B cell (primary cell): ENCODE measurements at places on chromosomes 5 and 9. TPM values are rescaled to one million over a fixed set of nuclear protein-coding genes. Genes with fewer than 3 reads are reported as not detected.

GRCh38 chr9:35490155-35490909 is 421 bp downstream of the RUSC2 start:
- peak overlapping the region; percentile 67 for H3K4me3 ChIP-seq
- H3K27me3 ChIP-seq: no peaks in the 10 kb centered on the region
- DNase-seq: no peak
- no peak overlapping the region for H3K27ac ChIP-seq

DNA sequence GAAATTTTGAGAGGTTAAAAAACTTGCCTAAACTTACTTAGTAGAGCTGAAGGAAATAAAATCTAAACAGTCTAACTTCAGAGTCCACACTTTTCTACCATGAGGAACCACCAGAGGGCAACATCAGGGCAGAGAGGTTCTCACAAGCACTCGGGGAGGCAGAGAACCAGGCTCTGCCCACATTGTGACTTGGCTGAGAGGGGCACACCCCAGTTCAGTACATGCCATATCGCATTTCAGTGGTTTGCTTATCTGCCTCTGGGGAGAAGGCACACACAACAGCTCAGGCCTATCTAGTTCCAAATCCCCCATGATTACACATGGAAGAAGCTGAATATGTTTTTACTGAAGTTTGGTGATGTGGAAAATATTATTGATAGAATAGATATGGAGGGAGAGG is 49.2 kb downstream of the EQTN start:
- H3K4me1 ChIP-seq: no peaks in the 10 kb centered on the region
- DNase-seq: peak; percentile 27
- H3K4me3 ChIP-seq: no peak overlapping the region
- no peak overlapping the region for H3K27ac ChIP-seq
- peaks cover 4% of the 10 kb centered on the region for H3K27me3 ChIP-seq

DNA sequence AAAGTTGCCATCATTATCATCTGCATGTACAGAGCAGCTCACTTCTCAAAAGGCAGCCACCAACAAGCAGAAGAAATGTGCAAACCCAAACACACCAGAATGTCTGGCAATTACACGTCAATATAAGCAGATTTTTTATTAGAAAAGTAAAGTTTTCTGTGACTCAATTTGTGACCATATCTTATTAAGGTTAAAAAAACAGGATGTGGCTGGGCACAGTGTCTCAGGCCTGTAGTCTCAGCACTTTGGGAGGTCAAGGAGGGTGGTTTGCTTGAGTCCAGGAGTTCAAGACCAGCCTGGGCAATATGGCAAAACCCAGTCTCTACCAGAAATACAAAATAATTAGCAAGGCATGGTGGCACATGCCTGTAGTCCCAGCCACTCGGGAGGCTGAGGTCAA is 176.7 kb downstream of the FANCC start:
- H3K4me3 ChIP-seq: no peak overlapping the region
- no peaks in the 10 kb centered on the region for H3K4me1 ChIP-seq
- DNase-seq: no peak
- H3K27ac ChIP-seq: no peak overlapping the region

GRCh38 chr9:95920017-95920416 is 44.5 kb downstream of the ERCC6L2 start:
- H3K27ac ChIP-seq: no peak overlapping the region
- H3K36me3 ChIP-seq: peaks cover 6% of the 10 kb centered on the region
- no peaks in the 10 kb centered on the region for H3K27me3 ChIP-seq
- no peaks in the 10 kb centered on the region for H3K4me1 ChIP-seq
- H3K4me3 ChIP-seq: no peak overlapping the region
- no peak for DNase-seq

GRCh38 chr5:136811086-136811485 is 445.7 kb upstream of the TRPC7 start:
- no peaks in the 10 kb centered on the region for H3K36me3 ChIP-seq
- H3K4me3 ChIP-seq: no peak overlapping the region
- H3K4me1 ChIP-seq: no peaks in the 10 kb centered on the region
- DNase-seq: no peak
- no peaks in the 10 kb centered on the region for H3K27me3 ChIP-seq

- H3K36me3 ChIP-seq: no peaks in the 10 kb centered on the region
- peaks cover 16% of the 10 kb centered on the region for H3K4me1 ChIP-seq
- peak; percentile 38 for DNase-seq
- peak overlapping the region; percentile 1 for H3K4me3 ChIP-seq
- H3K27me3 ChIP-seq: peaks cover 23% of the 10 kb centered on the region
Observed at GRCh38 chr5:77844623-77845323, 68.6 kb upstream of the TBCA start.

Gene CLTB
- polyA plus RNA-seq: 41.7 and 48.0 TPM in 2 replicates

Gene TEK
- polyA plus RNA-seq: not detected in 2 replicates

Gene PPP6C
- 12.1 and 15.9 TPM in 2 replicates for polyA plus RNA-seq

Gene CARTPT
- not detected in 2 replicates for polyA plus RNA-seq
